Stimulated activated CD4-positive, alpha-beta T cell treated with anti-CD3 and anti-CD28 coated beads, Interleukin-15, amount 100 ng/mL, for 24 hours (primary cell): ENCODE measurements at places on chromosomes 16 and 17.

- no peak for DNase-seq
These were observed 3.2 kb upstream of the SCRN2 start for GRCh38 chr17:47844227-47844626.

DNA sequence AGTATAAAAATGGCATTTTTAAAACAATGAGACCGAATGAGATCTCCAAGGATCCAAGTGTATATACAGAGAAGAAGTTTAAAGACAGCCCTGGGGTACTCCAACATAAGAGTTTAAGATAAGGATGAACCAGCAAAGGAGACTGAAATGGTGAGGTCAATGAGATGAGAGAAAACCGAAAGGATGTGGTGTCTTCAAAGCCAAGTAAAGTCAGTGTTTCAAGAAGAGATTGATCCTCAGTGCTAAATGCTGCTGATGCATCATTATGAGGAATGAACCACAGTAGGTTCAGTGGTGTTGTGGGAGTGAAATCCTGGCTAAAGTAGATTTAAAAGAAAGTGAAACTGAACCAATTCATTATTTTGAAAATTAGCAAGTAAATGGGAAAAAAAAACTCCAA, 38.1 kb upstream of the NLK start:
- no peak for DNase-seq

- no peak for DNase-seq
These were observed 9.8 kb downstream of the SCGB1C2 start for GRCh38 chr17:146983-147761.

DNA sequence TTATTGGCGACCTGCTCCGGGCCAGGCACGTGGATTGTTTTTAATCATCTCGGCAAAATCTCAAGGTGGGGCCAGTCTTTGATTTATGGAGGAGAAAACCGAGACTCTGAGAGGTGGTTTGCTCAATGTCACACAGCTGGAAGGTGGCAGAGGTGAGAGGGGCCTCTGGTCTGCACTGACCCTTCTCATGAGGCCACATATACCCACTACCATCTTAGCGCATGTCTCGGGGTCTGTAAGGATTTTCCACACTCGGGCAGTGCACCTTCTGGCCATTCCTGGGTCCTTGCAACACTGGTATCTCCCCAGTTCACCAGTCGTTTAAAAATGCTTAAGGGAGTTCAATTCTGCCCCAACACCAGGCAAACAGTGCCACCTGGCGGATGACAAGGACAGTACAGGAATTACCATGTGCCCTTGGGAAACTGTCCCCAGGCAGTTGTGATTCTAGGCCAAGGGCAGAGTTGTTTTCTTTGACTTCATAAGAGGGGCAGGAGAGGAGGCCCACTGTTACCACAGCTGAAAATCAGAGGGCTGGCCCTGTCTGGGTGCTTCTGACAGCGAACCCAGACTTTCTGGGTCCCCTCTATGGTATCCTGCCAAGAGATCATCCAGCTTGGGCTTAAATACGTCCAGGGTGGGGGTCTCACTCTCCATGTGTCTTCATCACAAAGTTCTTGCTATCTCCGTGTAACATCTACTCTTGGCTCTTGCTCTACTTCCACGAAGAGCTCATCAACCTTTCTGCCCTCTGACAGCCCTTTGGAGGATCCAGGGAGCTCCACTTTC, 39.4 kb upstream of the RAI1 start:
- peak; percentile 86 for DNase-seq

- DNase-seq = peak; percentile 61
These were observed 72.8 kb upstream of the MED9 start for GRCh38 chr17:17403899-17404576.

DNA sequence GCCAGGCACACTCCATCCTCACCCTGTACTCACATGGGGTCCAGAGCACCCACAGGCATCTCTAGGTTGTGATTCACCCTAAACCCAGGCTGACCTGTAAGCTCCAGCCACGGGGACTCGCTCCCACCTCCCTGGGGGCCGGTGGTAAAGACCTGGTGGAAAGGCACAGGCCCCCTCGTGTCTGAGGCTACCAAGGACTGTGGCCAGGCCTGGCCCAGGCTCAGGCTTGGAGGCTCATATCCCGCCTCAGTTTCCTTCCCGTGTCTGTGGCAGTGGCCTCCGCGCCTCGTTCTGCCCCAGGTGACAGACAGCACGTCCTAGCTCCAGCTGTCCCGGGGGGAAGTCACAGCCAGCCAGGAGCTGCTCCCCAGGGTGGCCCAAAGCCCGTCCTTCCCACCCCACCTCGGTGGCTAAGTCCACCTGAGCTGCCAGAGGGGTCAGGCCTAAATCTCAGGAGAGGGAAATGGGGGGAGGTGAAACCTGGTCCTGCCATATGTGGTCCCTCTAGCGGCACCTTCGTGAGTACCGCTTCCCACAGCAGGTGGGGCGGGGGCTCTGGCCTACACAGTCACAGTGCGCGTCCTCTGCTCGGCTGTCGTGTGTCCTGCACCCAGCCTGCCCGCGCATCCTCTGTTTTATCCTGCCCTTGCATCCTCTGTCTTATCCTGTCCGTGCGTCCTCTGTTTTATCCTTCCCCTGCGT, 12.6 kb downstream of the CDH15 start:
- DNase-seq = no peak

- no peak for DNase-seq
These were observed 30.8 kb upstream of the CALB2 start for GRCh38 chr16:71327720-71328119.

DNA sequence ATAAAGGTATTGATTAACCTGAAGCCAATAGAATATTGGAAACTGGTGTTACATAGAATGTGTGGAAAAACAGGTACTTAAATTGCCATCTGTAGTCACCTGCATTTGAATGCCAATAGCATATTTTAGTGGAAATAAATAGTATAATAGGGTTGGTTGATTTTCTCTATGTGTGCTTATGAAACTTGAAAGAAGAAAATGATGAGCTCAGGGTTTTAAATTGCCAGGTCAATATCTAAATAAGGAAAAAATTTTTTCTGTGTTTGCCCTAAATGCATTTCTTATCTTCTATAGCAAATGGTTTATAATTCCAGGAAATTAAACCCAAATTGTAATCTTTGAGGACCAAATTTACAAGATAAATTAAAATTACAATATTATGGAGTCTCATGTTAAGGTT, 626.6 kb downstream of the CDH8 start:
- DNase-seq = no peak

DNA sequence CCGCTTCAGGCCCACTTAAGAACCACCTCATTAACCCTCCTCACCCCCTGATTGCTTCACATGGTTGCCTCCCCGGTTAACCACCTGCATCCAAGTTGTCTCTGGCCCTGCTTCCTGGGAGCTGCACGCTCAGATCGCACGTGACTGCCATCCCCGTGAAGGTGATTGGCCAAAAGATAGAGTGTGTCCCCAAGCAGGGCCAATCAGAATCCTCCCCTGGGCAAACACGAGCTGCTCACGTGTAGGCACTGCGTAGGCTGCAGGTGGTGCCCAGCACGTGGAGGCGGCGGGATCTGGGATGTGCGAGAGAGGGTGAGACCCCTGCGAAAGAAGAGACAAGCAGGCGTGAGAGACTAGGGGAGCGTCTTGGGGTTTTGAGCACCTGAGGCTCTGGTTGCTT, 111.8 kb upstream of the CRHR1 start:
- DNase-seq = no peak

DNA sequence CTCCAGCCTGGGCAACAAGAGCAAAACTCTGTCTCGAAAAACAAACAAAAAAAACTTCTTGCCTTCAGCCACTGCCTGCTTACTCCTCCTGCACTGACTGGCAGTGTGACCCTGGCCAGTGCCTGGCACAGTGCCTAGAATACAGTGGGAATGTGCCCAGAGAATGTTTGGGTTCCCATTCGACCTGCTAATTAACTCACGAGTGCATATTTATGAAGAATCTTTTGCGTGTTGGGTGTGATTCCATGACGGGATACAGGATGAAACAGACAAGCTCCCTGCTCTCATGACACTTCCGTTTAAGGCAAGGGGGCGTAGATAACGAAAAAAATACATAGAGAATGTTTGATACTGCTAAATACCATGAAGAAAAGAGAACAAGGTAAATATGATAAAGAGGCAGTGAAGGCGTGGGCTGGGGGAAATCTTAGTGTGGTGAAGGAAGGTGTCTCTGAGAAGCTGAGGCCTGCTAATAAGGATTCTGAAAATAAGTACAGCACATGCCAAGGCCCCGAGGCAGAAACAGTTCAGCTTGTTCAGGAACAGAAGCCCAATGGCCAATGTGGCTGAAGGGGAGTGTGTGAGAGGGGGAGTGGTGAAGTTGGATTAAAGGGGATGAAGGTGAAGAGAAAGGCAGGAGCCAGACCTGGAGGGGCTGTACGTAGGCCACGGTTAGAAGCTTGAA, 4.3 kb downstream of the ABI3 start:
- DNase-seq = no peak

- DNase-seq = no peak
These were observed 12.8 kb downstream of the HMOX2 start for GRCh38 chr16:4489030-4489429.

GRCh38 chr17:31900877-31901276, 631 bp downstream of the UTP6 start:
- no peak for DNase-seq
